ENCODE measurements at places on chromosomes 1 and 21.

GRCh38 chr1:41503538-41504113 lies 19.1 kb upstream of the EDN2 start:
- DNase-seq = no peak

DNA sequence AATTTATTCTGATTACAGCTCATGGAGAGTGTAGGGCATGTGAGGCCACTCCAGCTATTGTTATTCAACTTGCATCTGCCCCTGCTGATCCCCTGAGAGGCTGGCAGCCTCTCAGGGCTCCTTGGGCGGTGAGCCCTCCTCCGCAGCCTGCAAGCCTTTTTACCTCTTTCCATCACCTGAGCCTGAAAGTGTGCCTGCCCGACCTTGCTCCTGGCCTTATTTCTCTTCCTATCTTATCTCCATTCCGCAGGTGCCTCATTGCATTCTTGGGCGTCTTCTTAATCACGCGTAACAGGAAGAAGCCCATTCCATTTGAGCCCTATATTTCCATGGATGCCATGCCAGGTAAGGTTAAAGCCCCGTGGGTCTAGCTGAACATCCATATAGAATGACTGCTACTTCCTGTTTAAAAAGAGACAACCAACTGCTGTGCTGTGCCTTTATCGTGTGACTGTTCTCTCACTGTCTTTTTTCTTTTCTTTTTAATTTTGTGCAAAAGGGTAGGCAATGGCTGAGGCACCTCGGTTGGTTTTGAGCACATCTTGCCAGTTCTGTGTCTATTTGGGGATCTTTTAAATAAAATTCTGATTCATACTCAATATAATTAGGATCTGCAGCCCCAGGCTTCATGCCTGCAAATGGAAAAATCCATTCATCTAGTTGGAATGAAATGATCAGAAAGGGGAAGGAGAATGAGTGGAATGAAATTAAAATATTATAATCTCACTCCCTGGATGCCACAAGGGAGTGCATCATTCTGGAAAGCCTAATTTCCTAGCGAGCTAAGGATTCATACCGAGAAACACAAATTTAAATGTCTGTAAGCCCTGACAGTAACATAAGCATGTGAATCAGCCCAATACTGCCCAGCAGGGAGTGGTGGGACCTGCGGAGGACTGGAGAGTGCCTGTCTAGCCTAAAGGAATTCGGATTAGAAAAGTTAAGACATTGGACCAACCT lies 38.6 kb upstream of the RCAN3 start:
- DNase-seq = no peak

GRCh38 chr1:77506771-77507170 lies 175.7 kb downstream of the ZZZ3 start:
- no peak for DNase-seq

DNA sequence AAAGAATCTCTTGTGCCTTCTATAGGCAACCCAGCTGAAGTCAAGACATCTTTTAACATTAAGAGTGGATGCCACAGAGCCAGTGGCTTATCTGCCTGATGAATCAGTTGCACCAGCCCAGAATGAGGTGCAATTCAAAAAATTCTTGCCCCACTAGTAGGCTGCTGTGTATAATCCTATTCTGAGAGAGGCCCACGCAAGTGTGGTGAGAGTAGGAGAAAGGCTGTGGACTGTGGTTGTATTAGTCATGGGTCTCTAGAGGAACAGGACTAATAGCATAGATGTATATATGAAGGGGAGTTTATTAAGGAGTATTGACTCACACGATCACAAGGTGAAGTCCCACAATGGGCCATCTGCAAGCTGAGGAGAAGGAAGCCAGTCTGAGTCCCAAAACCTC lies 216.4 kb downstream of the LTN1 start:
- DNase-seq = peak; percentile 59

DNA sequence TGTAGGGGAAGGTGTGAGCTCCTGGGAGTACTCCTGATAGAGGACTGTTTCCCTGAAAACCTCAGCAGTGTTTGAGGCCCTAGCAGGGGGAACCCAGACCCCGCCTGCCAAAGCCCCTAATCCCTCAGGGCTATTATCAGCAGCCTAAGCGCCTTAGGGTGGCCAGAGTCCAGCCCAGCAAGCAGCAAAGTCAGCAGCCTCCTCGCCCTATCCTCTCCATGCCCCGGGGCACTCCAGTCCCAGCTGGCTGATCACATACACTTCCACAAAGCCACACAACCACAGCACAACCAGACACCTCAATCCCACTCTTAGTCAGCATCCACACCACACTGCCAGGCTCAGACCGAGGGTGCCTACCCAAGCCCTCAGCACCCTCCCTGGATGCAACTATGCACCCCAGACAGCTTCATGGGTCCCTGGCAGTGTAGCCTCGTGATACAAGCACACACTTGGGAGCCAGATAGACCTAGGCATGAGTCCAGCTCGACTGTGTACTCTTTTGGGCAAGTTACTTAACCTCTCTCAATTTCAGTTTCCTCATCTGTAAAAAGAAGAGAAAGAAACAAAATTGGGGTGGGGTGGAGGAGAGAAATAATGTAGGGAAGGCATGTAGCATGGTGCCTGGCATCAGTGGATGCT lies 7.1 kb downstream of the IGSF9 start:
- DNase-seq = no peak

- DNase-seq = no peak
Measured at GRCh38 chr1:15939181-15940109, 36.5 kb downstream of the ZBTB17 start.

- DNase-seq = no peak
Measured at GRCh38 chr1:116568662-116569380, 2.0 kb downstream of the CD58 start.

DNA sequence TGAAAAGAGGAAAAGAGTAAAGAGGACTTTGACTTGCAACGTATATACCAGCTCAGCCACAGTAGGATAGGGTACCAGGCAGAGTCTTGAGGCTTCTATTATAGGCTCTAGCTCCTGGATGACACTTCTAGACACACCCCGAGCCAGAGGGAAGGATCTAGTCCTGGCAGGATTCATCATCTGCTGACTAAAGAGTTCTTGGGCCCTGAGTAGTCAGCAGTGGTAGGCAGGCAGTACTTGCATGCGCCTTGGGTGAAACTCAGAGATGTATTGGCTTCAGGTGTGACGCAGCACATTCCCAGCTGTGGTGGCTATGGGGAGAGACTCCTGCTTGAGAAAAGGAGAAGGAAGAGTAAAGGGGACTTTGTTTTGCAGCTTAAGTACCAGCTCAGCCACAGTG lies 162.3 kb upstream of the APP start:
- no peak for DNase-seq

DNA sequence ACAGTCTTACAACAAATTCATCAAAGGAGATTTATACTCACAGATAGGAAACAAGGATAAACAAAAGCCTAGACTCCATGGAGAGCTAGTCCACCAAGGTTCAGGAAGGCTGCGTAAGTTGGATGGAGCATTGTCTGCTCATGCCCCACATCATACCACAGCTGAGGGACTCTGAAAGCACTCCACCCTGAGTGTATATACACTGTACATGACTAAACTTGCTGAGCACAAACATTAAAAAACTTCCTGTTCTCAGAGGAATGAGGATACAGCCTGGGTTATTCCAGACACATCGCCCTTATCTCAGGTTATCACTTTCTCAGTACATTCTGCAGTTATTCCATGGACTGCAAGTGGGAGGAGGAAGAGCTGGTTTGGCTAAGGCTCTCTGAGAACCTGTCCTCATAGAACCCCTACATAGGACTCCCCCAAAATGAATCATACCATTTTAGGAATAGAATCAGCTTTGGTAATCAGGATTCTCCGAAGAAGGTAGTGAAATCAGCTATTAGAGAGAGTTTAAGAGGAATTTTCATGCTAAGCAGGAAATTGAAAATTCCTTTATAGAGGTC lies 58.0 kb upstream of the PRMT6 start:
- no peak for DNase-seq

Measured in stimulated activated CD4-positive, alpha-beta T cell treated with anti-CD3 and anti-CD28 coated beads, Interleukin-4, amount 100 ng/mL, for 24 hours (primary cell).